ENCODE measurements at places on chromosomes 11 and 22. TPM values are rescaled to one million over a fixed set of nuclear protein-coding genes. Genes with fewer than 3 reads are reported as not detected.

DNA sequence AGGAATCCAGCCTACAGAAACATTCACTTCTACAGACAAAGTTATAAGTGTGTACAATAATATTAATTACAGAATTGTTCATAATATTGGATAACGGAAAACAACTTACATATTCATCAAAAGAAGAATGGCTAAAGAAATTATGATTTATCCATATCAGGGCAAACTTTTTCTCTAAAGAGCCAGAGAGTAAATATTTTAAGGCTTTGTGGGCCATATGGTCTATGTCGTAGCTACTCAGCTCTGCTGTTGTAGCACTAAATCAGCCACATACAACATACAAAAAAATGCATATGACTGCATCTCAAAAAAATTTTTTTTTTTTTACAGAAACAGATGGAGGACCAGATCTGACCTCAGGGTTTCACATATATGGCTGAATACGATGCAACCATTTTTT lies 96.7 kb upstream of the GALNT18 start:
- no peak for DNase-seq
- no peak overlapping the region for H3K4me3 ChIP-seq
- no peaks in the 10 kb centered on the region for H3K36me3 ChIP-seq

- H3K36me3 ChIP-seq, result no peaks in the 10 kb centered on the region
- no peak for DNase-seq
- no peak overlapping the region for H3K4me3 ChIP-seq
- H3K4me1 ChIP-seq, result no peaks in the 10 kb centered on the region
Observed at GRCh38 chr11:45109400-45109799, 37.0 kb upstream of the PRDM11 start.

Gene CARD16
- 9.0 TPM for total RNA-seq

- peaks cover 7% of the 10 kb centered on the region for H3K27me3 ChIP-seq
- no peak overlapping the region for H3K27ac ChIP-seq
- H3K36me3 ChIP-seq, result no peaks in the 10 kb centered on the region
- H3K4me3 ChIP-seq, result no peak overlapping the region
- DNase-seq, result no peak
Observed at GRCh38 chr22:23058481-23059283, 11.6 kb upstream of the GNAZ start.

Gene OR52D1
- not detected for total RNA-seq

GRCh38 chr11:3183523-3183922 lies 18.4 kb upstream of the OSBPL5 start:
- H3K27ac ChIP-seq, result no peak overlapping the region
- no peaks in the 10 kb centered on the region for H3K36me3 ChIP-seq
- H3K4me3 ChIP-seq, result no peak overlapping the region
- DNase-seq, result no peak
- H3K27me3 ChIP-seq, result no peaks in the 10 kb centered on the region

DNA sequence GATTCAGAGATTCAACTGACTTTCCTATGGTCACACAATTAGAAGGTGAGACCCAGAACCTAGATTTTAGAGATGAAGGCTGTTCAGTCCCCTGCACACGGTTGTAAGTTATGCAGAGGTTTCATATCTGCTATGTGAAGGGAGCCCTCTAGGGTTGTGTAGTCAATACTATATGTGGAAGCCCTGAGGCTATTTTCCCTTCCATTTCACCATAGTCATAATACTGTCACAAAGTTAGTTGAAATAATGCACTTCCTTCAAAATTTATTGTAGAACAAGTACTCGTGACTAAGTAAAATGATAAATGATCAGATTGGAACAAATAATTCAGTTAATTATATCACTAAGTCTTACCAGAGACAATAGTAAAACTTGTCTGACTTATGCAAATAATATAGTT lies 48.8 kb downstream of the ENDOD1 start:
- DNase-seq, result peak; percentile 56
- H3K4me3 ChIP-seq, result no peak overlapping the region
- peak overlapping the region; percentile 10 for H3K27ac ChIP-seq
- peaks cover 11% of the 10 kb centered on the region for H3K4me1 ChIP-seq
- H3K36me3 ChIP-seq, result peaks cover 6% of the 10 kb centered on the region

Gene RGL4
- 6.9 TPM for total RNA-seq

Measured in activated CD4-positive, alpha-beta T cell treated with anti-CD3 and anti-CD28 coated beads, Interleukin-2, amount 10 ng/mL, durations not matched to agents 24 days and 14 days (primary cell).